Non-pigmented ciliary epithelial cell (primary cell): ENCODE measurements at places on chromosomes 7 and 10.

GRCh38 chr10:132721725-132722124, 64.2 kb downstream of the NKX6-2 start:
- no peak for DNase-seq

GRCh38 chr10:44731283-44731682, 179.9 kb upstream of the TMEM72 start:
- DNase-seq = no peak

DNA sequence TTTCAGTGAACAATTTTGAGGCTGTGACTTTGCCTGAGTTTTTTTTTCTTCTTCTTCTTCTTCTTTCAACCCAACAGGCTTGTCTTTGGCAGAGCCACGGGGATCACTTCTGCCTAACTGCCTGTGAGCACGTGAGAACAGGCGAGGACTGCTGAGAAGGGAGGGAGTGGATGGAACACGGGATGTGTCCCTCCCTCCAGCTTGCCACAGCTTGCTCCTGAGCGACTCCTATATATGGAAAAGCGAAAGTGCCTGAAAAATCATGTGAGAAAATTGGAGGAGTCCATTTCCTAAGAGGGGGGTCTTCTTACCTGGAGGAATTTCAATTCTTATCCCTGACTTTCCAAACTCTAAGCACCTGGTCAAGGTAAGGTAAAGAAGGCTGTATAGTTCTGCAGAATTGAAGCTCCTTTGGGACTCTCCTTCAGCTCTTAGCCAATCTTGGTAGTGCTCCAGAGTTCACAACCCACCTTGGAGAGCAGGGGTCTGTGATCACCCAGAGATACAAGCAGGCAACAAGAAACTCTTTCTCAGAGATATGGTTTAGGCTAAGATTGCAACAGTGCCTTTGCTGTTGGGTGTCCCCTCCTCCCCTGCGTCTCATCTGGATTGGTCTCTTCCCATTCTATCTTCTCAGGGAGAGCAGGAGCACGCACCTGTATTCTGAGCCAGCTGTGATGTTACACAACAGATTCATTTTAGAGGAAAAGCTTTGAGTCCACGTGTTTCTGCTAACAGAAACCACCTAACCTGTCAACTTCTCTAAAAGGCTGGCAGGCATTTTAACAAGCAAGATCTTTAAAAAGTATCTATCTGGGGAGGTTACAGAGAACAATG, at the start of gene MAT1A:
Gene MAT1A (minus strand): TSS at position 208 of the 837 bp plus-strand sequence. CDS start 235 bp downstream, outside the sequence.
- DNase-seq = no peak

- peak; percentile 11 for DNase-seq
Observed at GRCh38 chr10:22002591-22003176, 846 bp downstream of the DNAJC1 start.

DNA sequence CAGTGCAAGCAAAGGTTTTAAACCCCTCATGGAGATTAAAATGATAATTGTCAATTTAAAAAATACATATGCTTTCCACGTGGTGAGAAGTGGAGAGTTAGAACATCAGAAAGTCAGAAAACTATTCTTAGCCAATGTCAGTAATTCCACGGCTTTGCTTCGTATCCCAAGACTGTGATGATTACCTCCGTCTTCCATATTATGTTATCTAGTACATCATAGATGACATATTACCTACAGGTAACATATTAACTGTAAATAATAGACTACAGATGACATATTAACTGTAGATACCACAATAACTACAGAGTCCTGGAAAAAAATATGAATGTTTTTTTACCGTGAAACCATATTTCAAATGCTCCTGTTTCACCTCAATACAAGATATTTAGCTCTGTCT, 579.4 kb upstream of the PFKP start:
- DNase-seq = no peak

GRCh38 chr10:23384364-23384763, 39.8 kb upstream of the C10orf67 start:
- DNase-seq = peak; percentile 17

DNA sequence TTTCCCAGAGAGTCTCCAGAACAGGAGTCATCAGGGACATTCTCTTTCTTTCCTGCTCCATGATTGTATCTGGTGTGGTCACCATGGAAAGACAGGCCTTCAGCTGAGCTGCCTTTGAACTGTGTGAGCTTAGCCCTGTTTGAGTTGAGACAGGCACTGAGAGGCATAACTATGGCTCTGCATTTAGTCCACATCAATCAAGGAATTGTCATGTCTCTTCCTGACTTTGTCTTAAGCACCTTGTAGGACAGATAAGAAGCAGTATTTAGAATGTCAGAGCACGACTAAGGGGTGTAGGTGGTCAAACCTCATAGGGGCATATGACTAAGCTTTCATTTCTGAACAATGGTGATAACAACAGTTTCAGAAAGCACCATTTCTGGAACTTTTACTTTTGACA, 53.5 kb downstream of the EPDR1 start:
- no peak for DNase-seq

DNA sequence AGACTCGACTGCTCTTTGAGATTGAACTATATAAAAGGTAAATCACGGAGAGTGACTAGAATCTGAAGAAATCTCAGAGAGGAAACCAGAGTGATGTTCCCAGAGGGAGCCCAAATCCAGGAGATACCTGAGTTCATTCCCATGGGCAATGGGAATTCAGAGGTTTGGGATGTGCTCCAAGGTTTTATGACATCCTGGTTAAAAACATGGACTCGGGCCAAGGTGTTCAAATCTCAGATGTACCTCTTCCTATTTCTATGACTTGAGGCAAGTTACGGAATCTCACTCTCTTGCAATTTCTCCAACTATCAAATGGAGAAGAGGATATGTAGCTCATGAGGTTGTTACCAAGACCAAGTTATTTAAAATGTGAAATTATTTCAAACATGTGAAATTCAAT, 54.5 kb upstream of the RAB18 start:
- DNase-seq = no peak

DNA sequence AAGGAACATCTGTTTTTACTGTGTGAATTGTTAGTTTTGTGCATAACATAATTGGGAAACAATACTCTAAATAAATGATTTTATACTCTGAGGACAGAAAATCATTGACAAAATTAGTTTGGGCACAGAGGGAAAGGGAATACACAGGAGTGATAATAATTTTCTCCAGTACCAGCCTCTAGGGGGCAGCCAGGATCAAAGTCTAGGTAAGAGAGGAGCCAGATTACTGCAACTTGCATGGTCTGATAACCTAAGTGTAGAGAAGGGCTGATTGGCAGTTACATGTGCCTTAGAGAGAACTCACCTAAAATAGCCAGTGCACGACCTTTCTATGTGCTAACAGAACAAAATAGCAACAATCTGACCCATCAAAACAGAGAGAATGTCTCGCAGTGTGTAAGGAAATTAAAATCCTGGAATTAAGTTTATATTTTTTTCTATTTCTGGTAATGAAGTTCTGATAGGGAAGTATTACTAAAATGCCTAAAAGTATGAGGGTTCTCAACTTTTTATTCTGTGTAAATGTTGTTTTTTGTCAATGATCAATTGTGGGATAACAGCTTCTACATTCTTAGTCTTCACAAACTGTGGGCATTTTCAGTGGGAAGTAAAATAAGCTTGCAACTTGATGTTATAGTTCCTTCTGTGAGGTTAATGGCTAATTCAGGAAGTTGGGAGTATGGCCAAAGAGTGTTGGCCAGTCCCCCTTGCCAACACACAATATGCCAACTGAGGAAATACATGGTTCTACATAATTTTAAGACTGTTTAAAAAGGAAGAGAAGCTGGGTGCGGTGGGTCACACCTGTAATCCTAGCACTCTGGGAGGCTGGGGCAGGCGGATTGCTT, 66.4 kb downstream of the EXOC6 start:
- peak; percentile 14 for DNase-seq

GRCh38 chr10:109386101-109386500, 537.2 kb downstream of the XPNPEP1 start:
- DNase-seq = no peak

- no peak for DNase-seq
Observed at GRCh38 chr10:111004016-111004415, 72.8 kb upstream of the ADRA2A start.

DNA sequence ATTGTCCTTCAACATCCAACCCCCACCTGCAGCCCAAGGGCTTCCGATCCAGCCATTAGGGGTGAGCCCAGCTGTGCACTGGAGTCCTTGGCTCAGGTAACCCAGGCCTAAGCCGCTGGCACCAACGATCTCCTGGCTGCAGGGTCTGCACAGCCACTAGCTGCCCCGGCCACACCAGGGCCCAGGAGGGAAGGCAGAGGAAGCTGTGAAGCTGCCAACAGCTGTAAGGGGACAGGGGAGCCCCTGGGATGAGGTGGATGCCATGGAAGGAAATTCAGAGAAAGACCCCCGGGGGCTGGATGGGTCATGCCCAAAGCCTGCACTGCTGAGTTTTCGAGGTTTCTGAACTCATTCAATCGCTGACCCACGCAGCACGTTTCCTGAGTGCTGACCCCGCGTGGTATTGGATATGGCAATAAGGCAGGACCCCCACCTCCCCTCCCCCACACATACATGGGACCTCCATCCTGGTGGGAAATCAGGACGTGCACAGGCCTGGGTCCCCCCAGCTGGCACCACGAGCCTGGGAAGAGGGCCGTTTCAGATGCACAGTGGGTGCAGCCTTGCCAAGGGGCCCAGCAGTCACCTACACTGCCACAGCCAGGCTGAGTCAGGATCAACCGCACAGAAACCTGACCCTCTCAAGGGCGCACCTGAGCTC, 170.3 kb downstream of the DIP2C start:
- DNase-seq = no peak
